Pons (tissue), 1 donor: ENCODE measurements at places on chromosomes 4 and X.
A peak's percentile ranks its signal among the peaks of the same experiment; 100 is the strongest.

- no peak for DNase-seq
Observed at GRCh38 chrX:48179691-48180090, 16.9 kb downstream of the SSX5 start.

DNA sequence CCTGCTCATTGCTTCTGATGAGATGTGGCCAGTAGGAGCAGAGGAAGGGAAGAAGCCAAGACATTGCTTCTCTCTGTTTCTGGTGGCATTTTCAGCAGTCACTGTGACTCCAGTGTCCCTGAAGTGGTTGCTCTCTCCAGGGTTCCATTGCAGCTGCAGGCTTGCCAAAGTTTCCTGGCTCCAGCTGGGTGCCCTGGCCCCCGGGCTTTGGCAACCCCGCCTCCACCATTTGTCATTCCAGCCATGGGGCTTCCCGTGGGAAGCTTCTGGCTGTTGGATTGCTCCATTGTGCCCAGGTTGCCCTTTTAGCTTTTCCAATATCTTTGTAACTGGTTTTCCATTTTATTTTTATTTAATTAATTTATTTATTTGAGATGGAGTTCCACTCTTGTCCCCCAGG, 12.7 kb downstream of the FGFBP1 start:
- DNase-seq: no peak

GRCh38 chrX:46929439-46930261, 17.4 kb downstream of the JADE3 start:
- DNase-seq: no peak

- no peak for DNase-seq
Observed at GRCh38 chr4:153450544-153450917, 15.6 kb upstream of the TMEM131L start.

- no peak for DNase-seq
Observed at GRCh38 chr4:86855572-86855971, 6.4 kb upstream of the SLC10A6 start.

DNA sequence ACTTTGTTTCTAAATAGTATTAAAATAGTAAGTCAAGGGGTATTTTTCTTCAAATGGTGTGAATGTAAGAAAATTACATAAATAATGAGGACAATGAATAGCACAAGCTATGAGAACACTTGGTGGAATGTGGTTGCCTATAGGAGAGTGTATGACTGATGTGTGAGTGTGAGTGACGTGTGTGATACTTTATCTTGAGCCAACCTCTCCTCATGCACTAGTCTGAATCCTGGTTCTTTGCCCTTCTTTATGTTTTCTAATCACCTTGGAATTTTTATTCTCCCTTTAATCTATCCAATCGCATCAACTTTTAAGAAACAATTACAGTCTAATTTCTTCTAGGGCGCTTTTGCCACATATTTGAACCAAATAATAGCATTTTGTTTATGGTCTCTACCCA, 98.2 kb downstream of the YIPF7 start:
- DNase-seq: no peak

DNA sequence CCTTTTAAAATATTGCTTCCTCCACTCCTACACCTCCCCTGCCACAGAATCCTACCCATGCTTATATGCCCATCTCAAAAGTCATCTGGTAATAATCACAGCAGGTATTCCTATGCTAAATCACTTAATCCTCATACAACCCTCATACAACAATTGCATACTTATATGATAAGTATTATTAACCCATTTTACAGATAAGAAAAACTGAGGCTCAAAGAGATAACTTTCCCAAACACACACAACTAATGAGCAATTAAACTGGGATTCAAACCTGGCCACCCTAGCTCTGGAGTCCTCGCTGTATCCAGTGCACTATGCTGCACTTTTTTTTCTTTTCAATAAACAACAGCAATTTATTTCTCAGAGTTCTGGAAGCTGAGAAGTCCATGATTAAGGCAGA, 99.8 kb upstream of the TSPAN5 start:
- DNase-seq: no peak

DNA sequence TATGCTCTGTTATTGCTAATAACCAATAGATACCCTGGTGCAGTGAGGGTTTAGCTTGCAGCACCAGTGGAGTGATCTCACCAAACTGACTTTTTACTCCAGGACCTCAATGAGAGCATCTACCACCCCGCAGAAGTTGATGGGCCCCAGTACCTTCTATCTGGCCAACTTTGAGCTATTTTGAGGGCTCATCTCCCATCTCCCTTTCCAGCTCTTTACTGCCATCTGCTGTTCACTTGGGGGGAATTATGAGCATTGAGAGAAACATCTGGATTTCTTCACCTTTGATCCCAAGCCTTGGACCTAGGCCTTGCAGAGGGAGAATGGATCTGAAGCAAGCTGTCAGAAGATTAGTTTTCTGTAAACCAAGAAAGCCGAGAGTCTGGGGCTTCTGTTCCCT, 143.6 kb downstream of the TMEM164 start:
- peak; percentile 72 for DNase-seq

DNA sequence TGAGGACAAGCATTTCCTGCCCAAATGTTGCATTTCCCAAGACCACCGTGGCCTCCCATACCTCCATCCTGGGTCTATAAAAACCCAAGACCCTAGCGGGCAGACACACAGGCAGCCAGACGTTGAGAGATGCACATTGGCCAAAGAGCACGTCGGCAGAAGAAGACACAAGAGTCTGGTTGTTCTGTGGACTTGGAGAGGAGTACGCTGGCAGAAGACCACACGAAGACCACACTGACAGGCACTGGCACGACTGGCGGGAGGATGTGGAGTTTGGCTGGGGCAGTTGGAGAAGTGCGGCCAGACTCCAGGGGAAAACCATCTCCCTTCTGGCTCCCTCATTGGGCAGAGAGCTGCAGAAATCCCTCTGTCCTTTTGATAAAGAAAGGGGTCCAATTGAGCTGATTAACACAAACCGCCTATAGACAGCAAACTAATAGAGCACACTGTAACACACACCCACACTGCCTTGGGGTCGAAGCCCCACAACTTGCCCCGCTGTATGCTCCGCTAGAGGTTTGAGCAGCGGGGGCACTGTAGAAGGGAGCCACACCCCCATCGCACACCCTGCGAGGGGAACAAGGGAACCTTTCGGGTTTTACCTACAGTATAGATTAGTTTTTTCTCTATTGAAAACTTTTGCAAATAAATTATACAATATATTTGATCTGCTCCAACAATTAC, 376.7 kb upstream of the KLHL4 start:
- DNase-seq: no peak

- no peak for DNase-seq
Observed at GRCh38 chr4:151831526-151831925, 70.7 kb upstream of the GATB start.
